Anterior cingulate cortex (tissue), 58 donors: ENCODE measurements at places on chromosomes 5 and 9.

GRCh38 chr5:65825408-65826328, 100.7 kb upstream of the ERBIN start:
- no peak for DNase-seq

GRCh38 chr5:143316844-143317631, 86.4 kb downstream of the NR3C1 start:
- no peak for DNase-seq

DNA sequence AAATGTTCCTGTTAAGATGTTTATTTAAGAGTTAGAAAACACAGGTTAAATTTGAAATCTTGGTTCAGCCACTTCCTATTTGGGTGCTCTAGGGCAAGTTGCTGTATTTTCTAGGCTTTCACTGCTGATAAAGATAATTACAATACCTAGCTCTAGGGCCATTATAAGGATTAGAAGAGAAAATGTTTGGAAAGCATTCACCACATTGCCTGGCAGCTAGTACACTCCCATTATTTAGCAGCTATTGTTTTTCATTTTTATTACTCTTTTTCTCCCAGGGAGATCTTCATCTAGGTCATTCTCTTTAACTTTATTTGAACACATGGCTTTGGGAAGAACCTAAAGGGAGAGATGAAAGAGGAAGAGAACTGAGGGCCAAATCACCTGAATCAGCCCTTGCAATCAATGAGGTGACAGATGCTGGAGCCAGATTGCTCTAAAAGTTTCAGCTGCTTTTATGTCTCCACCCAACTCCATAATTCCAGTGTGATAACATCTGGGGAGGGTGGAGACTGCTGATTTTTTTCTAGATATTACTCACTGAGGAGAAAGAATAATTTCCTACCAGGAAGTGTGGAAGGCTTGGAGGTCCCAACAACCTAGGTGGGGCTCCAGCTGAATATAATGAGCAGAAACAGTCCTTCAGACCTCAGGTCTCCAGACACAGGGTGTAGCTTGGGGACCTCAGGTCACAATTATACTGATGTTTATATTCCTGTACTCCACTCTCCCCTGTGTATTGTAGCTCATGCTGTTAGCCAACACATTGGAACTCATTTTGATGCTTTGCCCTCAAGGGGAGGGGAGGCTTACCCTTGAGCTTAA, 640.0 kb downstream of the RAB3C start:
- no peak for DNase-seq

DNA sequence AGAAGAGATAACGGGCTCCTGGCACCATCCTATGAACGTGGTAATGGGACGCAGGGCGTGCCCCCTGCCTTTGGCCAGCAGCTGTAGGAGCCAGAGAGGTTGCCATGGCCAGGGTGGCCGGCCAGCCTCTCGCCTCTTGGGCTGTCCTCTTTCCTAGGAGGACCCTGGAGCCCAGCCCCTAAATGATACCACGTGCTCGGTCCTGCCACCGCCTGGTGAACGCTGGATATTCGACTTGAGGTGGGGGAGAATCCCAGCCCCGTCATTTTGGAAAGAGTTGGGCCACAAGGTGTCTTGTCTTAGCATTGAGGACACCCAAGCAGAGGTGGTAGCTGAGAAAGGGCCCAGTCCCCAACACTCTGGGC, 391 bp upstream of the NRG2 start:
- no peak for DNase-seq

- no peak for DNase-seq
These were observed 30.2 kb downstream of the SLC6A3 start for GRCh38 chr5:1415059-1415425.

GRCh38 chr5:87311405-87312279, 44.0 kb downstream of the RASA1 start:
- DNase-seq, result no peak

DNA sequence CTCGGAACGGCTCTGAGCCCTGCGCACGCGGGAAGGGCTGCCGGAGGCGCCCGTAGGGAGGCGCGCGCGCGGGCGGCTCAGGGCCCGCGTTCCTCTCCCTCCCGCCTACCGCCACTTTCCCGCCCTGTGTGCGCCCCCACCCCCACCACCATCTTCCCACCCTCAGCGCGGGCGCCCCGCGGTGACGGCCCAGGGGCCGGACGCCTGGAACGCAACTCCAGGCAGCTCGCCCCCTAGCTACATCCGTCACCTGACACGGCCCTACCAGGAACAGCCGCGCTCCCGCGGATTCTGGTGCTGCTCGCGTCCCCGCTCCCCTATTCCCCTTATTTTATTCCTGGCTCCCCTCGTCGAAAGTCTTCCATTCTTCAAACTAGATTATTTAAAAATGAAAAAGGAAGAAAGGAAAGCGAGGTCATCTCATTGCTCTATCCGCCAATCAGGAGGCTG, at the start of gene CDKN2B-AS1:
CDKN2B-AS1 (plus strand) TSS at position 236 of the 450 bp plus-strand sequence.
- peak; percentile 17 for DNase-seq

- DNase-seq, result no peak
These were observed 33.8 kb downstream of the RNF145 start for GRCh38 chr5:159175547-159175946.

DNA sequence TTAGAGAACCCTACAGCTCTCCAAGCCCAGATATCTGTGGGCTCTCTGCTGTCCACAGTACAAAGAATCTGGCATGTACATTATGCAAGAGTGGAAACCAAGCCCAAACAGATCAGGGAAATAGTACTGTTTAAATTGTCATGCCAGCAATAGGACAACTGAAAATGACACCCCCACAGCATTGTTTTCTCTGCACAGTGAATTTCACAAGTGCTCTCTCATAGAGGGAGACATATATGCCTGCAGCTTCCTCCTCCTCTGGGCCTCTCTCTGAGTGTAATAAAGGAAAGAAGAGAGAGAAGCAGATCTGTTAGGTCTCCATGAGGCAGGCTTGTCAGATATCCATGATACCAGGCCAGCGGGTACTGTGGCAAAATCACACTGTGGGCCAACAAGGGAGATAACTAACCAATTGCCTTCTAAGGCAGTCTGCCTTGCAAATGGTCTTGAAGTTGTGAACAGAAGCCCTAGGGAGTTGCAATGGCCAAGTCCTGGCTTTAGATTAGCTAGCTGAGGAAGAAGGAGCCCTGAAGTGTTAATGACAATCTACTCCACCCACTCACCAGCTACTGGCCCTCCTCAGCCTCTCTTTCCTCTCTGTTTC, 54.4 kb upstream of the JMY start:
- DNase-seq, result no peak

- DNase-seq, result no peak
These were observed 40.6 kb upstream of the ZNG1F start for GRCh38 chr9:41229408-41230401.

GRCh38 chr9:19155106-19155935, 28.0 kb upstream of the PLIN2 start:
- DNase-seq, result no peak

- DNase-seq, result no peak
These were observed 84.7 kb upstream of the SLIT3 start for GRCh38 chr5:169385636-169386035.

- no peak for DNase-seq
These were observed 14.0 kb downstream of the MYOZ3 start for GRCh38 chr5:150675069-150675468.

DNA sequence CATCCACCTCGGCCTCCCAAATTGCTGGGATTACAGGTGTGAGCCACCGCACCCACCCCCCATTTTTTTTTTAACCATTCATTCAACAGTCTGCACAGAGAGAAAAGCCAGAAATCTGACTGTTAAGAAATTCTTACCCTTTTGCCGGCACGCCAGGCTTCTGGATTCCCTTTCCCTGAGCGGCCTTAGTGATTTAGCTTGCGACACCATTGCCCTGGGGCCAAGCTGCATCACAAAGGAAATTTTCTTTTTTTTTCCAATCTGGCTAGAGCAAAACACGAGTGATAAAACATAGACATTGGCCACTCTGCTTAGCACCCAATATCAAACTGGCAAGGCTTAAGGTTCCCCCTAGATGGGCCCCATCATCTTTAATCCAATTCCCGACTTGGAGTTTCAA, 21.2 kb upstream of the ATOSB start:
- DNase-seq, result no peak

DNA sequence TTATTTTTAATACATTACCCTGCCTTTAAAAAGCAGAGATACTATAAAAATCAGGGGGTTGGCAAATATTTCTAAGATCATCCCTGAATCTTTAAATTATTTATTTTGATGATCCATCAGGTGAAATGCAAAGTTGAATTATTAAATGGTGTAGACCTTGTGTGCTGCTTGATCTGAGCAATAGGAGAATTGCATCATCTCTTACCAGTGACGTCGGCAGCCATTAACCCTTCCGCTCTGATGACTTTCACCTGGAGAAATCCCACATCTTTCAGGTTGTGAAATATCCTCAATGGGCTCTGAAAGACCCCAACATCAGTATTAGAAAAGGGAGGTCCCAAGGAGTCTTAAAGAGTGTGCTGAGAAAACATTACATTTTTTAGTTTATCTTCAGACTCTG, 270.2 kb downstream of the SLF1 start:
- DNase-seq, result no peak

GRCh38 chr5:176883700-176884570, 15.2 kb downstream of the HK3 start:
- DNase-seq, result no peak

GRCh38 chr5:149445739-149446369, 66.8 kb upstream of the IL17B start:
- DNase-seq, result no peak

GRCh38 chr9:109903515-109904138, 123.6 kb downstream of the PALM2AKAP2 start:
- DNase-seq, result no peak

- DNase-seq, result no peak
These were observed 37.3 kb downstream of the KCTD16 start for GRCh38 chr5:144207875-144208444.

- DNase-seq, result no peak
These were observed 29.5 kb downstream of the PLEKHG4B start for GRCh38 chr5:121432-121831.

DNA sequence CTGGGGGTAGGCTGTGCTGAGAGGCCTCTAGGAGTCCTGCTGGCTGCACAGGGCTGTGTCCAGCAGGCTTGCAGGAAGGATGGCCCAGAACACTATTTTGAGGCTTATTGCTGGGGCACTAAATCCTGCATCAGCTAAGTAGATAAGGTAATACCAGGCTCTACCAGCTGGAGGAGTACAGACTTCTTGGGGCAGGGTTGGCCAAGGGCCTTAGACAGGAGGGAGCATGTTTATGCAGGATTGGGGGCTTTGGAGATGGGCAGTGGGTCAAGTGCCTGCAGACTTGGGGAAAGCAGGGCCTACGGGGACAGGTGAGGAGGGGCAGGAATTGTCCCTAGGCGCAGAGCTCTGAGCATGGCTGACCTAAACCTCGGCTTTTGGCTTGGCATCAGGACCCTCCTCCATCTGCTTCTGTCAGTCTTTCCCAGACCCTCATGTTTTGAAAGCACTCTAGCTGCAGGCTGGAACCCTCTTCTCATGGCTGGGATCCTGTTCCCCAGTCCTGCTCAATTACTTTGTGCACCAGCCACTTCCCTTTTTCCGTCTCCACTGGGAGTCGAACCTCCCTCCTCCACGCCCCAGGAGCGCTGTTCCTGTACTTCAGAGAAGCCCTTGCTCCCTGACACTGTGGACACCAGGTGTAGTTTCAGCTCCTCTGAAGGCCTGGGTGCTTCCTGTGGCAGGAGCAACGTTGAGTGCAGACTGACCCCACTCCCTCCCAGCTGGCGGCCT, 61.0 kb upstream of the SPTLC1 start:
- DNase-seq, result no peak

GRCh38 chr5:151674626-151675610, 11.8 kb downstream of the SPARC start:
- no peak for DNase-seq

- no peak for DNase-seq
These were observed 54.4 kb downstream of the DOCK2 start for GRCh38 chr5:169691471-169691870.

GRCh38 chr9:136779808-136780207, 11.3 kb upstream of the TMEM141 start:
- no peak for DNase-seq
